ENCODE measurements at places on chromosomes 5 and 9.

DNA sequence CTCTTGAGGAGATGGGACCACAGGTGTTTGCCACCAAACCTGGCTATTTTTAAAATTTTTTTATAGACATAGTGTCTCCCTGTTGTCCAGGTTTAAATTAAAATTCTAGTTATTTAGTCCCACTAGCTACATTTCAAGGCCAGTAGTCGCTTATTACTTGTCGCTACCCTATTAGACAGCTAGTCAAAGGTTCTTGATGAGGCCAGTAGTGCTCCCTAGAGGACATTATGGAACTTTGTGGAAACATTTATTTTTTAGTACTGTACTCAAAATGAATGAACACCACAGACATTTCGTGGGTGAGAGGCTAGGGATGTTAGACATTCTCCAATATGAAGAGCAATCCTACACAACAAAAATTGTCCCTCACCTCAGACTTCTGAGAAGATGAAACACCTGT lies 14.4 kb upstream of the GRXCR2 start:
- no peak for DNase-seq

DNA sequence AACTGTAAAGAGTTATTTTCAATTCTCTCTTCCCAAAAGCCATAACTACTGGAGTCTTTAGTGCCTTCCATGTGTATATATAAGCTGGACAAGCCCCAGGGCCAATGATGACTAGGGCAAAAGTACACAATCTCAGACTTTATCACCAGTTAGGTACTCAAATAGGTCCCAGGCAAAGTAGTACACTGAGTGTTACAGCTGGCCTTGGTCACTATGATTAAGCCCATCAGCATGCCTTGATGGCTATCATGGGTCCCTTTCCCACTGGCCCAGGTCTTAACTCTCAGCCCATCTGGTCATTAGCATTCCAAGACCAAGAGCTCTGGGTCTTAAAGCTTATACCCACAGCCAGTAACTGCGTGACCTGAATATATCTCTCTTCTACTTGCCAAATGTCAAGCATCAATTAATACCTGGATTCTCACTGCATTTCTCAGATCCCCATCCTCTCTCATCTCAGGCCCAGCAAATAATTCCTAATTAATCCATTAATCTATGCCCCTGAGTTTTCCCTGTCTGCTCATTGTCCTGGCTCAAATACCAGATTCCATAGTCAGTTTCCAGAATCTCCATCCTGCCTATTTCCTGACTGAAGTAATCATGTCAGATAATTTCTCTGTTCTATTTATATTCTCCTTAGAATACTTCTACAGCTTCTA lies 62.3 kb downstream of the NR6A1 start:
- DNase-seq = no peak

GRCh38 chr5:96648023-96648422 lies 14.2 kb upstream of the CAST start:
- no peak for DNase-seq

- DNase-seq = no peak
These were observed 4.8 kb downstream of the SKP1 start for GRCh38 chr5:134171972-134172371.

GRCh38 chr5:14959399-14960119 lies 88.0 kb upstream of the ANKH start:
- DNase-seq = peak; percentile 84

- no peak for DNase-seq
These were observed 26.4 kb upstream of the NTNG2 start for GRCh38 chr9:132135456-132135855.
